ENCODE measurements at places on chromosomes 16 and 17.

GRCh38 chr16:84498859-84499620, 5.4 kb downstream of the MEAK7 start:
- DNase-seq = no peak

- no peak for DNase-seq
Observed at GRCh38 chr16:2040787-2041522, 6.7 kb downstream of the NTHL1 start.

DNA sequence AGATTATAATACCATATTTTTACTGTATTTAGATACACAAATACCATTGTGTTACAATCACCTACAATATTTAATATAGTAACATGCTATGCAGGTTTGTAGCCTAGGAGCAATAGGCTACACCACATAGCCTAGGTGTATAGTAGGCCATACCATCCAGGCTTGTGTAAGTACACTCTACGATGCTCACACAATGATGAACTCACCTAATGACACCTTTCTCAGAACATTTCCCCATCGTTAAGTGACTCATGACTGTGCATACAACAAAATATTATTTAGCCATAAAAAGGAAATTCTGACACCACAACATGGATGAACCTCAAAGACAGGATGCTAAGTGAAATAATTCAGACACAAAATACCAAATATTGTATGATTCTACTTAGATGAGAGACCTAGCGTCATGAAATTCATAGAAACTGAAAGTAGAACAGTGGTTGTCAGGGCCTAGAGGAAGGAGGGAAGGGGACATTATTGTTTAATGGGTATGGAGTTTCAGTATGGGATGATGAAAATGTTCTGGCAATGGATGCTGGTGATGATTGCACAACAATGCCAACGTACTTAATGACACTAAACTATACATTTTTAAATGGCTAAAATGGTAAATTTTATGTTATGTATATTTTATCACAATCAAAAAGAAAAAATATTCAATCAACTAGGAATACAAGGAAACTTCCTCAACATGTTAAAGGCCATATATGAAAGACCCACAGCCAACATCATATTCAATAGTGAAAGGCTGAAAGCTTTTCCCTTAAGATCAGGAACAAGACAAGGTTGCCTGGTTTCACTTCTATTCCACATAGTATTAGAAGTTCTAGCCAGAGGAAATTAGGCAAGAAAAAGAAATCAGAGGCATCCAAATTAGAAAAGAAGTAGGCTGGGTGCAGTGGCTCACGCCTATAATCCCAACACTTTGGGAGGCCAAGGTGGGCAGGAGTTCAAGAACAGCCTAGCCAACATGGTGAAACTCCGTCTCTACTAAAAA, 5.9 kb upstream of the C16orf87 start:
- DNase-seq = no peak

GRCh38 chr17:15456496-15456895, 10.9 kb downstream of the CDRT4 start:
- no peak for DNase-seq

- DNase-seq = no peak
Observed at GRCh38 chr16:71807905-71808592, 585 bp downstream of the AP1G1 start.

DNA sequence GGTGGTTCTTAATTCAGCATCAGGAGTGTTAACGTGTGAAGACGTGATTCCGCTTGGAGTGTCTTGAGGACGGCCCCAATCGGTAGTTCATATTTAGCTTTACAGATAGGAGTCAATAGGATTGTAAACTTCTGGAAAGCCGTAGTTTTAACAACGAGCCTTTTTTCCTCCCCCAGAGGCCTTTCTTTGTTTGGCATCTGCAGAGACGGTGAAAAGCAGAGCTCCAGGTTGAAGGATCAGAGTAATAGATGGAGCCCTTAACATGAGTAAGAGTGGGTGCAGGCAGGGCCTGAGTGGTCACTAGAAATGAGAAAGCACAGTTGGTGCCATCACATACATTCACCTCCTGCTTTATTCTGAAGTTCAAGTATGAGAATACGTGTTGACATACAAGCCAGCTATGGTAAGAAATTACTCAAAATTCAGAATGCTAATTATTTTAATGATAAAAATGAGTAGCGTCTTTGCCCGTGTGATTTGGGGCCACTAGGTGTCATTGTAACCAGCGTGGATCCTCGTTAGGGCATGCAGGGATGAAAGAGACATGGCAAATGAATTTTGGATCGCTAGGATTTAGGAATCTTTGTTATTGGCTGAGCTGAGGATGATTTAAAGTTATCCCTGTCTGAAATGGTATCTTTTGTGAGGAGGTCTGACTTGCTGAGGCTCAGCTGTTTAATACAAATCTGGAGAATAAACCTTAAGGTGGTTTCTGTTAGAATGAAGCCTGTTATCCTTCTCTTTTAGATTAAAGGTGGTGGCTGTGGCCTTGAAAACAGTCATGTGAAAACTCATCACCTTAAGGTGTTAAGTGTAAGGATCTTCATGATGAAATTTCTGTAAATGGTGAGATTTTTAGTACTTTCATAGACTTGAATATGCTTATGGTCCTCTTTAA, 18.6 kb downstream of the PRCD start:
- no peak for DNase-seq

Data from activated naive CD4-positive, alpha-beta T cell (primary cell).